Stimulated activated CD4-positive, alpha-beta T cell treated with anti-CD3 and anti-CD28 coated beads, Interleukin-1b, Interleukin-23, amount 100 ng/mL, for 1 hour (primary cell): ENCODE measurements at places on chromosomes 7 and 10.

DNA sequence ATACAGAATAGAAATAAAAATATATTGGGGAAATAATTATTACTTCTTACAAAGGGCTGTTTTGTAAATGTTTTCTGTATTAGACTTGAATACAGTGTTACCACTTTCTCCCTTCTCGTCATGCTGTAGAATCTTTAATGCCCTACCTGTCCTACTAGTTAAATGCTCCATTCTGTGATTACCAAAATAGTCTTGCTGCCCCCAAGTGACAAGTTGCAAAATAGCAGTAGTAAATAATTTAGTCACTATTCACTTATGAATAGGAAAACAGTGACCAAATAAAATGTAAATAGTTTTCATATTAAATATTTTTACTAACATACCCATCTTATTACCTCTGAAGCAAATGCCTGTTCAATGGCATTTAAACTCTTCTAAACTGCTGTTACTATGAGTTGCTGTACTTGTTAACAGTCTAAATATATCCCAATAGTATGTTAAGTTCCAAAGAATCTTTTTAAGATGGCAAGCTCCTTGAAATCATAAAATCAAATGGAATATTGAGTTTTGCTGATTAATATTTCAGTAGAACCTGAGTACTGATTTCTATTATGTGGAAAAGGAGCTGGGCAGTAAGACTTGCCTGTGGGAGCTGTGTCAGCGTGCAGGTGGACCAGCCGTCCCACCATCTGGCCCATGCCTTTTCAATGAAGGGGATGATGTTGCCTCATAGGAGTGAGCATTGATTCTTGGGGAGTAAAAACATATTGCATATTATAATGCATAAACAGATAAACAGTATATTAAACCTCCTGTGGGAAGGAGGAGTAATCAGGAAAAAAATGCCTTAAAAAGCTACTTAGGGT, 18.1 kb upstream of the OIT3 start:
- no peak for DNase-seq

DNA sequence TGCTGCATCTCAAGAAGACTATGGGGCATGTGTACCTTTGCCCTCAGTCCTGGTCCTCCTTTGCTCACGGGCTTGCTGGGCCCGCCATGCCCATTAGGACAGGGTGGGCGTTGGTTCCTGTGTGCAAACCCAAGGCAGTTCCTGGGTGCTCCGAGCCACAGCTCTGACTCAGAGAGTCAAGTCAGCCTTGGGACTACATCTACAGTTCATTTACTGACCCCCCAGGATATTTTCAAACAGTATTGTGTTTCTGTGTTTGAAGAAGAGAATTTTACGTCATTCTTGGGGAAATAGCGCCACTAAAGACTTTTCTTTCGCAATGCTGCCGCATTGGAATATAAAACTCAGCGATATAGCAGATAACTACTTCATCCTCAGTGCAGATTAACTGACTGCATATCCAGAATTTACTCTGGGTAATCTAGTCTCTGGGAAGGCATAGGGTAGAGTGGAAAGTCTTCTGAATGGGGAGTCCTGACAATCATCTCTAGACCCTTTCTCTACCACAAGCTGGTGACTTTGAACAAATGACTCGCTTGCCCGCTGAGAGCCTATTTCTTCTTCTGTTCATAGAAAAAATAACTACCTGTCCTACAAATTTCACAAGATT, 638.9 kb upstream of the FZD8 start:
- no peak for DNase-seq

DNA sequence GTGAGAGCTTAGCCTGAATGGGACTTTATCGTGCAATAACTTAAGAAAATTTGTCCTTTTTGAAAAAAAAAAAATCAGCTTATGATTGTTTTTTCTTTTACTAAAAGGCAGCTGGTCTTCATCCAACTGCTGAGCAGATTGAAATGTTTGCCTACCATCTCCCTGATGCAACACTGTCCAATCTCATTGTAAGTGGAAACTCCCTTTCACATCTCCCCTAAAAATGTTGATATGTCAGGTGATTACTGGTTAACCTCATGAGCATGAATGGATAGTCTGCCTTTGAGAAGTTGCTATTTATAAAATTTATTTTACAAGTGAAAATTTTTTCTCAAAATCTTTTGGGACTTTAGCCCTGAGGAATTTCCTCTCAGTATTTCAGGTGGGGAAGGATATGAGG, 17.8 kb upstream of the HKDC1 start:
- no peak for DNase-seq

- no peak for DNase-seq
Measured at GRCh38 chr10:110045772-110046171, 38.0 kb downstream of the ADD3 start.

GRCh38 chr7:73626814-73627213, 2.5 kb upstream of the MLXIPL start:
- no peak for DNase-seq

GRCh38 chr7:115015619-115016018, 93.7 kb downstream of the MDFIC start:
- no peak for DNase-seq

DNA sequence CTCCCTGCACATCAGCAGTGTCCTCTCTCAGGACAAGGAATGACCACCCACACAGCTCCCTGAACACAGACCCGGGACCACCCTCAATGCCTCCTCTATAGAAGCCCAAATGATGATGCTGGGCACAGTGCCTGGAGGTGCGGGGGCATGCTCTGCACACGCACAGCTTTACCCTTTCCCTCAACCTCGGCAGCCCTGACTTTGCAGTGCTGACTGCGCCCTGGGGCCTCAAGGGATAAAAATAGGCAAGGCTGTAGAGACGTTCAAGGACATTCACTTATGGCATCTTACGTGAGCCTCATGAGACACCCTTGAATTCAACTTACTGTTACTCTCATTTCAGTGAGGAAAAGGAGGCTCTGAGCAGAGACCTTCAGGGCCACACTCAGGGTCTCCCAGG, 521.6 kb upstream of the MGMT start:
- no peak for DNase-seq

- DNase-seq = no peak
Measured at GRCh38 chr10:121572859-121573537, 25.2 kb downstream of the FGFR2 start.

DNA sequence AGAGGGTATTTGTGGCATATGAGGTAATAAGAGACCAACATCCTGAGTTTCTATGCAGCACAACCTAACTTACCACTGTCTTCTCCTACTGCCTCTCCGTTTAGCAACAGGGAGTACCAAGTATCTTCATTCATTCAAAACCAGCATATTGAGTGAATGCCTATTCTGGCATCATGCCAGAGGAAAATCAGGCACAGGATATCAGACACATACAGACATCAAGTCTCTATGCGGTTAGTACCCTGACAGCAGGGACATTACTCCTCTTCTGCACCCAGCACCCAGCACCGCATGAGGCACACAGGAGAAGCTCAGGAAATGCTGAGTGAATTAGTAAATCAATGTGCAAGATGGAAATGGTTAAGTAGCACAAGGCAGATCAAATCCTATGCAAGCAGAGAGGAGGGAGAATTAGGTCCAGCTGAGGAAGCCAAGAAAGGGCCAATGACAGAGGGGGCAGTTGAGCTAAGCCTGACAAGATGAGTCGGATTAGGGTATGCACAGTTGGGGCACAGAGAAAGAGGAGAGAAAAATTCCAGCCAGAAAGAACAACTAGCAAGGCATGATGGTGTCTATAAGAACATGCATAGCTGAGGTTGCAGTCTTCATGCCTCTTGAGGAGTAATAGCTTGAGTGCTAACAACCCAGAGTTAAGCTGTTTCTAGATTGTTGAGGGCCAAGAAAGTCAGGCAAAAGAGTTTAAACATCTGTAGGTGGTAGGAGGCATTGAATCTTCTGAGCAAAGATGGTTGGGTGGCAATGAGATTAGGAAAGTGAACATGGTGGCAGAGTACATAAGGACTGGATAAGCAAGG, 146.0 kb downstream of the PLXNA4 start:
- DNase-seq = no peak

- no peak for DNase-seq
Measured at GRCh38 chr10:71984126-71984808, 20.1 kb downstream of the CHST3 start.

GRCh38 chr10:62000037-62000603, 98.6 kb downstream of the ARID5B start:
- no peak for DNase-seq
